ENCODE measurements at places on chromosomes 5 and 9.

DNA sequence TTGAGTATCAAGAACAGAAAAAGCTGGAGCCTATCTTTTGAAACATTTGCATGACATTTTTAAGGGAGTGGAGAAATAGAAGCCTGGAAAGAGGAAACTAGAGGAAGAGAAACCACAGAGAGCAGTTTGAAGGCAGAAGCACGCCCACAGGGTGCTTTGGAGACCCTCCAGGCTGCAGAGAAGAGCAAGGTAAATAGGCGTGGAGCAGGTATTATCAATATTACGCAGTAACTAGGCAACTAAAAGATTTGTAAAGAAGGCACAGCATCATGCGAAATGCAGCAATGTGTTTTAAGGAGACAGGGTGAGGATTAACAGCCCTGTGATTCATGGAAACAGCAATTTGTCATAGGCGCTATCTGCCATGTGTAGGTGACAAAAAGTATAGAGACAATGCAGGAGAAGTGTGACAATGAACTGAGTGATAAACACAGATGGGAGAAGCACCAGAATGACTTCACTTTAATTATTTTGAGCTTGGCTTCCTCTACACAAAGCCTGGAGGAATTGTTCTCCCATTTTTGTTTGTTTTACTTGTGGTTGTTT lies 281.2 kb downstream of the BRINP1 start:
- no peaks in the 10 kb centered on the region for H3K36me3 ChIP-seq
- no peak overlapping the region for H3K27ac ChIP-seq
- H3K27me3 ChIP-seq, result no peaks in the 10 kb centered on the region
- DNase-seq, result no peak
- H3K4me1 ChIP-seq, result no peaks in the 10 kb centered on the region

GRCh38 chr5:64632251-64632650 lies 58.1 kb upstream of the SHISAL2B start:
- H3K27ac ChIP-seq, result no peak overlapping the region
- no peaks in the 10 kb centered on the region for H3K36me3 ChIP-seq
- H3K4me1 ChIP-seq, result no peaks in the 10 kb centered on the region
- H3K4me3 ChIP-seq, result no peak overlapping the region

DNA sequence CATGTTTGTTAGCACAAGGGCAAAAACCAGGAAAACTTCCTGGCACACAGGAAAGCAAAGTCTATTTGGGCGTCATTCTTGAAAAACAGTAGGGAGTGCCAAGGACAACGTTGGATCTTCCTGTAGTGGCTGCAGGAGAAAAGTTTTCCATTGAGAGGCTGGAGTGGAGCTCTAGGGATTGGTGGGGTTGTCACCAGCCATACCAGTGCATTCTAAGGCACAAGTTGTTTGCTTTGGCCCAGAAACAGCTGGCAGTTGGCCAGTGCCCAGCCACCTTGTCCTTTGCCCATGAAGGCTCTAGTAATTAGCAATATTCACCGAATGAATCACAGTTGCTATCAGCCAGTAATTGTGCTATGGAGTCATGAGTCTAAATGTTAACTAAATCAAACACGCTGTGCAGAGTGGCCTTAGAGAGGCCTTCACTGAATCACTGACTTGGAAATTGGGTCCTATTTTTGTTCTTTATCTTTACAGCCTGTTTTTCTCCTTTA lies 26.4 kb downstream of the TNFSF15 start:
- no peaks in the 10 kb centered on the region for H3K36me3 ChIP-seq
- no peak overlapping the region for H3K4me3 ChIP-seq
- no peak for DNase-seq

- DNase-seq, result no peak
- H3K27me3 ChIP-seq, result no peaks in the 10 kb centered on the region
Measured at GRCh38 chr5:53568871-53569270, 8.4 kb downstream of the NDUFS4 start.

- H3K27me3 ChIP-seq, result no peaks in the 10 kb centered on the region
- H3K27ac ChIP-seq, result no peak overlapping the region
- H3K36me3 ChIP-seq, result no peaks in the 10 kb centered on the region
- DNase-seq, result no peak
- H3K4me1 ChIP-seq, result peaks cover 40% of the 10 kb centered on the region
Measured at GRCh38 chr5:141954194-141954593, 3.8 kb downstream of the PCDH12 start.

Measured in esophagus squamous epithelium (tissue), 5 donors.